Nephron progenitor cell (in vitro differentiated cells): ENCODE measurements at places on chromosomes 3 and 15.

DNA sequence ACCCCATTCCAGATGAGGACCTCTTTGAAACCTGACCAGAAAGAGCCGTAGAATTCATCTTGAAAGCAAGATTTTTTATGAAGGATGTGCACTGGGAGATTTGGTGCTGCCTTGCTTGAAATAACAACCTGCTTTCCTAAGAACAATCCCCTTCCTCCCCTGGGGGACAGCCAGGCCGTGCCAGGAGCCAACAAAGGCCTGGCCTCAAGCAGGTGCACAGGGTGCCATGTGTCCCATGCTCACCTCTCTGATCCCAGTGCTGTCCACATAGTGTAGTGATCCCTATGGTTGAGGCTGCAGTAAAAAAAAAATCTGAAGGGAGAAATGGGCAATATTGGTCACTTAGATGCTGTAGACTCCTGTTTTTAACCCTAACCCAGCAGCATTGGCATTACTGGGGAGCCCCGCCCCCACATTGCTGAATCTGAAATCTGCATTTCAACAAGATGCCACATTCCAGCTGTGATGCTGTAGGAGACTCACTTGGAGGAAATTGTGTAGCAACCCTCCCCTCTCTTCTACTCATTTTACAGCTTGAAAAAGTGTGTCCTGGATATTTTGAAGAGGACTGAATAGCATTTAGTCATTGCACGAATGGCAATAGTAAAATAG, 171.2 kb downstream of the APBA2 start:
- DNase-seq, result no peak

DNA sequence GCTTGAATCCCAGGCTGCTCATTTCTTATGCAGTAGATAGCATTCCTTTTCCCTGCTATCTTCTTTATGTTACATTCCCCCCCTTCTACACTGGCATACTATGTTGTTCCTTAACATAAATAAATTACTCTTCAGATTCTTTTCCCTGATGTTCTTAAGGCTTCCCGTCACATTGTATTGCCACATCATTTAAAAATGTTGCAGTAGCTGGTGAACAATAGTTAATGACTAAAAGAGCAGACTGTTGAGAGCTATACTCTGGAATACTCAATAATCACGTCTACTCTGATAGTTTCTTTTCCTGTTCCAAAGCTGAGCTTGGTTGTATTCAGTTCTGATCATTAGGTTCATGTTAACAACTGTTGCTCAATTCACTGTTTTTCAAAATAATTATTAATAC, 219.9 kb downstream of the CHST2 start:
- DNase-seq, result no peak

DNA sequence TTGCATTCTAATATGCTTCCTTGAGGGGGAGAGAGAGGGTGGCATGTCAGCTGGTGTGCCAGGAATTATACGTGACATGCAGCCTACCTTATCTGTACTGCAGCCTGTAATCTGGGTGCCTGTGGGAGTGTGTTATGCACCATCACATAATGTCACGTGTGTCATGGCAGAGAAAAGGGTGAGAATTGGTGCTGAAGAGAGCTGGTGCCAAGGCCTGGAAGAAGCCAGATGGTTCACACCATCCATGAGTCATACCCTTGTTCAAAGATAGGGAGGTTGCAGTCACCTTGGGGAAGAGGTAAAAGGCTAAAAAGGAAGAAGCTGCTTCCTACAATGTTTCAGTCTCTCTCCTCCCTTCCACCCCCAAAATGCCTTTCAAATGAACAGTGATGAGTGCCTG, 5.3 kb downstream of the BRPF1 start:
- no peak for DNase-seq

- DNase-seq, result no peak
Measured at GRCh38 chr15:100205549-100206295, 136.1 kb downstream of the ADAMTS17 start.

GRCh38 chr3:45055032-45055410, 28.9 kb downstream of the CLEC3B start:
- DNase-seq, result no peak

DNA sequence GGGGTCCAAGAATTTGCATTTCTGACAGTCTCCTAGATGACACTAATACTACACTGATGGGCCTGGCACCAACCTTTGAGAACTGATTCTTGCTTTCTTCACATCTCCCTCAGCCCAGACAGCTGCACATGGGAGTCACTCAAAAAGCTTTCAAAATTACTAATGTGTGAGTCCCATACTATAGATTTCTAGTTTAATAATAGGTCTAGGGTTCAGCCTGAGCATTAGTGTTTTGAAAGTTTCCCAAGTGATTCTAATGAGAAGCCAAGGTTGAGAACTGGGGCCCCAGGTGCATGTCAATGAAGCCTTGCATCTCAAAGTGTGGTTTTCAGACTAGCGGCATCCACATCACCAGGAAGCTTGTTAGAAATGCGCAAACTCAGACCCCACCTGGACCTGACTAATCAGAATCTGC, 159.9 kb upstream of the CMC1 start:
- no peak for DNase-seq

- DNase-seq, result no peak
Measured at GRCh38 chr15:66907826-66908743, 157.3 kb upstream of the SMAD3 start.

DNA sequence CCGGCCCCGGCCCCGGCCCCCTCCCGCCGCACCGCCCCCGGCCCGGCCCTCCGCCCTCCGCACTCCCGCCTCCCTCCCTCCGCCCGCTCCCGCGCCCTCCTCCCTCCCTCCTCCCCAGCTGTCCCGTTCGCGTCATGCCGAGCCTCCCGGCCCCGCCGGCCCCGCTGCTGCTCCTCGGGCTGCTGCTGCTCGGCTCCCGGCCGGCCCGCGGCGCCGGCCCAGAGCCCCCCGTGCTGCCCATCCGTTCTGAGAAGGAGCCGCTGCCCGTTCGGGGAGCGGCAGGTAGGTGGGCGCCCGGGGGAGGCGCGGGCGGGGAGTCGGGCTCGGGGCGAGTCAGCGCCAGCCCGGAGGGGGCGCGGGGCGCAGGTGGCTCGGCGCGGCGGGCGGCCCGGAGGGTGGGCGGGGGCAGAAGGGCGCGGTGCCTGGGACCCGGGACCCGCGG, 352 bp downstream of the CHRD start:
- DNase-seq, result peak; percentile 81

- DNase-seq, result no peak
Measured at GRCh38 chr3:52204337-52205073, 6.5 kb downstream of the ALAS1 start.

- DNase-seq, result no peak
Measured at GRCh38 chr3:51940648-51941462, 849 bp downstream of the RRP9 start.

DNA sequence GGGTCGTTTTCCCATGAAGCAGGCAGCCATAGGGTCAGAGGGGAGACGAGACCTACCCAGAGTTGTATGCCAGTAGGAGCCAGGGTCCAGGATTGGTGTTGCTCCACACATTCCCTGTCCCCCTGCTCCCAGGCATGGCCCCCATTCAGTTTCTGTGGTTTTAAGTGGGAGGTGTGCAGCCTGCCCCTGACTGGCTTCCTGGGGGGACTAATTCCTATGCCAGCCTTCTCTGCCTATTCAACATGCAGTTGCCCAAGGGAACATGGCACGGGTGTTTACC, 126.3 kb downstream of the EEFSEC start:
- no peak for DNase-seq

DNA sequence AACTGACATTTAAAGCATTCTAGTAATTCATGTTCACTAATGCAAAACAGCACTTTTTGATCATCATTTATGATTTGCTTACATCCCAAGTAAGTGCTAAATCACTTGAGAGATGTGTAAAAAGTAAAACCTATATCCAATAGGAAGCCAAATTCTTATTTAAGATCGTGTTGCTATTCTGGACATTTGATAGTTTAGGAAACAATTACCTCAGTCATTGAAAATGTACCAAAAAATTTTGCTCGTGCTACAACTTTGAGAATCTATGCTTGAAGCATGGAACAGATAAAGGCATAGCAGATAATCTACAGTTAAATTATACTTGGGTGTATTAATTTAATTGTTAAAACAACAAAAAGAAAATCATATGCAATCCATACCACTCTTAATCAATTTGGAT, 571.6 kb upstream of the NR2F2 start:
- no peak for DNase-seq

- DNase-seq, result no peak
Measured at GRCh38 chr15:81015621-81016488, 15.1 kb downstream of the TLNRD1 start.

DNA sequence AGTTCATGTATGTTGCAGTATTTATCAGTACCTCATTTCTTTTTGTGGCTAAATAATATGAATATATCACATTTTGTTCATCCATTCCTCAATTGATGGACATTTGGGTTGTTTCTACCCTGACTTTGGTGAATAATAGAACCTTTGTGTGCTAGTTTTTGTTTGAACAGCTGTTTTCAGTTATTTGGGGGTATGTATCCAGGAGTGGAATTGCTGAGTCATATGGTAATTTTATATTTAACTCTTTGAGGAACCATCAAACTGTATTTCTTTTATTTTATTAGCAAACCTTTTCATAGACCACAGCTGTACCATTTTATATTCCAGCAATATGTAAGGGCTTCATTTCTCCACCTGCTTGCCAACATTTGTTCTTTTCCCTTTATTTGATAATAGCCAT, 38.4 kb upstream of the RBM5 start:
- no peak for DNase-seq

DNA sequence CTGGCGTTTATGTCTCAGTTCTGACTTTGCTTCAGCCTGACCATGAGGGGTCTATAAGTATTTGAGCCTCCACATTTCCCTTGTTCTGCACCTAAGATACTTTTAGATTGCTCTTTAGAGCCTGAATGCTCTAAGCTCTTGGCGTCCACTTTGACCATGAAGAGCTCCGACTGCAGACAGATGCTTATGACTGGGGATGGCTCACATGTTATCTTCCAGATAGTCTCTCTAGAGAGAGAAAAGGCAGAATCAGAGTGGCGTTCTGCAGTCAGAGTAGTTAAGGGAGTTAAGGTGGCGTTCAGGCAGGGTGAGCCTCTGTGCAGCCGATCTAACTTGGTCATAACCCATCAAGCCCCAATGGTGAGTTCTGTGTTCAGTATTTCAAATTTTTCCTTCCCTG, 487.9 kb upstream of the NR2F2 start:
- DNase-seq, result no peak

- no peak for DNase-seq
Measured at GRCh38 chr3:14914779-14915117, 32.6 kb upstream of the NR2C2 start.

- DNase-seq, result no peak
Measured at GRCh38 chr3:56131974-56132590, 336.2 kb downstream of the ERC2 start.

- no peak for DNase-seq
Measured at GRCh38 chr3:51686512-51687215, 15.6 kb downstream of the TEX264 start.

GRCh38 chr3:7953449-7954014, 548.1 kb upstream of the LMCD1 start:
- DNase-seq, result no peak

DNA sequence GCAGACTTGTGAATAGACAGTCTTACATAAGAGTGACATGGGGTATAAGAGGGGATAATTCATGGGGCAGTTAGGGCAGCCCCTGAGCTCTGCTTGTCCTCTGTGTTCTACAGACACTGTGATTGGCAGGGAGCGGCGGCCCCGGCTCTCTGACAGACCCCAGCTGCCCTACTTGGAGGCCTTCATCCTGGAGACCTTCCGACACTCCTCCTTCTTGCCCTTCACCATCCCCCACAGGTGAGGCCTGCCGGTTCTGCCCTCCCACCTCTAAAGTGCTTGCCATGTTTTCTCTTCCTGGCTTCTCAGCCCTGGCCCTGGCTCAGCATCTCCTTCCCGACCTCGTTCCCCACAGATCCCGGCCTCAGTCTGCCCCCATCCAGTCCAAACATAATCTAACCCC, 3.4 kb downstream of the CYP1A2 start:
- DNase-seq, result no peak

- no peak for DNase-seq
Measured at GRCh38 chr15:34773917-34774316, 19.1 kb upstream of the GJD2 start.

DNA sequence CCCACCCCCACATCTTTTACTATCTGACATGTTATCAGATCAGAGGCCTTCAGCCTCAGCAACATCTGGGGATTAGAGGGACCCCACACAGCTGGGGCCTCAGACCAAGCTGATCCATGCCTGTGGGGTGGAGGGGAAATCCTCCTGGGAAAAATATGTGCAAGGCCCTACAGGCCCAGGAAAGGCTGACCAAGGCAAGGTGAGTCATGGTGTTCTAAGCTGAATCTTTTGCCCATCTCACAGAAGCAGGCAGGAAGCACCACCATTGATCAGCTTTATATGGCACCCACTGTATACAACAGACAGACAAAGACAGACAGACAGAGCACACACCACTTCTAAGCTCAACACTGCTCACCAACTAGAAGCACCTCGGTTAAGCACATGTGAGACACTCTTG, 12.4 kb upstream of the PARP6 start:
- no peak for DNase-seq

DNA sequence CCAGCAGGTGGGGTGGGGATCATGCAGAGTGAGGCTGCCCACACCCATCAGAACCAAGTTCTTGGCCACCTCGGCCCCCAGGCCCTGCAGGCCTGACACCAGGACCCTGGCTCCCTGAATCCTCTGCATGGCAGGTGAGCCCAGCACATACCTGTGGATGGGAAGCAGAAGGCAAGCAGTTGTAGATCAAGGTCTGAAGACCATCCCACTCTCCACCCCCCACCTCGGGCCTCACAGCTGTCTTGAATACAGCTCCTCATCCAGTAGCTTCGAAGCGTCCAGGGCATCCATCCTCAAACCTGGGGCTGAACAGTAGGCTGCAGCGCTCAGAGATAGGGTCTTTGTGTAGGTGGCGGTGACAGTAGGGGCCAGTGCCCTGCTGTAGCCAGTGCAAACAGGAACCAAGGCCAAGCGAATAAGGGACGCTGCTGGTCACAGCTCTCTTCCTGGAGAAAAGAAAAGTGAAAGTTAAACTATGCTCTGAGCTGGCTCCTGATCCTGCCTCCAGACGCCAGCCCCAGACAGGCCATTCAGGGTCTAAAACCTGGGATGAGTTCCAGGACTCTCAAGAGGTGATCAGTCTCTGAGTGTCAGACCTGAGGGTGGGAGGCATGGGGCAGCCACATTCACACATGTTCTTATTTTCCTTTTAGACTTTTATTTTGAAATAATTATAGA, at the start of gene UBA7:
UBA7 (minus strand) TSS at position 457 of the 678 bp plus-strand sequence; CDS start at position 291, 166 bp downstream.
- DNase-seq, result no peak

GRCh38 chr3:102026656-102027055, 177.3 kb downstream of the NFKBIZ start:
- DNase-seq, result no peak

GRCh38 chr15:63818191-63818590, 15.6 kb downstream of the HERC1 start:
- no peak for DNase-seq
